ENCODE measurements at places on chromosomes 5 and 9.

GRCh38 chr5:458547-459353 is 15.8 kb downstream of the EXOC3 start:
- DNase-seq, result peak; percentile 67

DNA sequence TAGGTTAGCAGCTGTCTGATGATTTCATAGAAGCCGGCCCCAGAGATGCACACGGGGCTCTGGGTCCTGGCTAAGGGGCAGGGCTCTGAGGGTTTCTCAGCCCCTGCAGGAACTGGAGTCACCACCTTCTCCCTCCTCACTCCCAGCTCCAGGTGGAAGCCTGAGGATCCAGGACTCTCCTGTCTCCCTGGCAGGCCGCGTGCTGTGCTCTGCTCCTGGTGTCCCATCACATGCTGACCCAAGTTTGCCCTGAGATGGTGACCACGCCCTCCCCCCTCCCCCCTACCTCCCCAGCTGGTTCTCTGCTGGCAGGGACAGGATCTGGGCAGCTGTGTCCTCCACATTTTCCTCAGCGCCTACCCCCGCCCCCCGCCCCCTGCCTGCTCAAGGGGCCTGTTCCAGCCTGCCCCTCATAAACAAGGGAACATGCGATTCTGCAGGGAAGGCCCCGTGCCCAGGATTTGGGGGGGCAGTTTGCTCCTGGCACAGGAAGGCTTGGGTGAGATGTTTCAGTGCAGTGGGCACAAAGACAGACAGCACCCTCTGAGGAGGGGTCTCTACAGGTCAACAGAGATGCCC is 87.4 kb downstream of the PSD2 start:
- DNase-seq, result no peak

- DNase-seq, result no peak
These were observed 80.4 kb downstream of the GTF3C4 start for GRCh38 chr9:132750668-132751067.

DNA sequence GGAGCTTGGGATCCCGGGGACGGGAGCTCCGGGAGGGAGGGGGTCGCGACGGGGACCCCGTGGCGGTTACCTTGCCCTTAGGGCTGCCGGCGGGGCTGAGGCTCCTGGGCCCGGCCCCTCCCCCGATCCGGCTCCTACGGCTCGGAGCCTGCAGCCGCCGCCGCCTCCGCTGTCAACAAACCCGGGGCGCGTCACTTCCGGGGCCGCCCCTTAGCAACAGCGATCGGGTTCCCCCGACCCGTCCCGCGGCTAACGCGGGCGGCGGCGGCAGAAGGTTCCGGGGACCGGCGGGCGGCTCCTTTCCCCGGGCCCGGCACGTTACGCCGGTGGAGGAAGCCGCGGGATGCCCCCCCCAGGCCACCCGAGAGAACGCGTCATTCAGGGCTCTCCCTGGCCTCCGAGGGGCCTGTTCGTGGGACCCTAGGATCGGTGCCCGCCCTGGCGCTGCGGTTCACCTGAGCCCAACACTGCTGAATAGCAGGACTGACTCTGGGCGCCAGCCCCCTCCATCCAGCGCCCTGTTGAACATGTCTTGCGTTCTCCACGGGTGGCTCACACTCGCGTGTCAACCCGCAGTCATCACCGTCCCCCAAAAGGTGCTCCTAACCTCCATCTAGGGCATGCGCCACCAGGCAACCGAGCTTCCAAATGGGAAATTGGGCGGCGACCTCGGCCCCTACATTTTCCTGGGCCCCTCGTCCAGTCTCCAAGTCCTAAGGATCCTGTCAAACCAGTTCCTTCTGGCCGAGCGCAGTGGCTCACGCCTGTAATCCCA is at the start of gene ZER1:
Gene ZER1 (minus strand): TSS at position 183 of the 775 bp plus-strand sequence. CDS start 16,362 bp downstream, outside the sequence.
- peak; percentile 88 for DNase-seq

GRCh38 chr5:10046676-10047075 is 203.0 kb downstream of the ATPSCKMT start:
- no peak for DNase-seq

DNA sequence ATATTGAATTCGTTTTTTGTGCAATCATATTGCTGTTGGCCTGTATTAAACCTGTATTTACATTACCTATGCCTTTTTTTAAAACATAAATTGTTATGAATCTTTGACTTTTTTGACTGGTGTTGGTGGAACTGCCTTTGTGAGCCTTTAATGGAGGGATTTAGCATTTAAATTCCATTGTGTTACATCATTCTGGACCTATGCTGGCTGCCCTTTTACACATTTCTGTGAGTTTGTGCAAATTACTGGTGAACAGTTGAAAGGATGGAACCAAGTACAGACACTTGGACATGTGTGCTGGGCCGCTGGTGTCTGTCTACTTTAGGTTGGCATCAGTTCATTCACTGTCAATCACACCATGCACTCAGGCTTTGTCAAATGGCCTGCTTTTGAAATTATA is 3.4 kb downstream of the SNX18 start:
- peak; percentile 38 for DNase-seq

DNA sequence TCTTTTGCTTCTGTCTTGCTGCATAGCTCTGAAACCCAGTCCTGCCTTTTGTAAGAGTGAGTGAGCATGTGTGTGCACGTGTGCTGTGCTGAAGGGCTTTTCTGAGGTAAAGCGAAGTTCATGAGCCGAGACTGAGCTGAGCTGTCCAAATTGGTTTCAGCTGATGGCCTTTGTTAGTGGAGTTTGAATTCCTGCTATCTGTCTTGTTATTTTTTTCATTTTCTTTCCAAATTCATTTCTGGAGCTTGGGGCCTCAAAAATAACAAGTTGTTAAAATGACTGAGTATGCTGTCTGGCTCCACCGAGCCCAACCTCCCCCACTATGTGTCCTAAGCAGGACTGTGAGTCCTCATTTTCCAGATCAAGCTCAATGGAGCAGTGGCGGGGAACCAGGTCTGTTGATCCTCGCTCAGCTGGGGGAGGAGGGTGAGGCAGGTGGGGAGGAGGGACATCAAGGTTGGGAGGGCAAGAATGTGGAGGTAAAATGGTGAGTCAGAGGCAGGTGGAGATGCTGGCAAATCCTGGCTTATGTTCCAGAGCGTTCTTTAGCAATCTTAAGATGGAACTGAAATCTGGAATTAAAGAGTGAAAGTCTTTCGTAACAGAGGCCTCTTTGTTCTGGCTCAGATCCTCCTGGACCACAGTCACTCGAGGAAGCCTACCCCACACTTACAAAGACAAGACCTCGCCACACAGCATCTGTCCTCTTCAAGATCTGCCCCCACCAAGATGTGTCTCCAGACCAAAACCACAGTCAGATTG is 63.9 kb downstream of the SREK1 start:
- DNase-seq, result no peak

- no peak for DNase-seq
These were observed 211.8 kb downstream of the GOLPH3 start for GRCh38 chr5:31962351-31962751.

DNA sequence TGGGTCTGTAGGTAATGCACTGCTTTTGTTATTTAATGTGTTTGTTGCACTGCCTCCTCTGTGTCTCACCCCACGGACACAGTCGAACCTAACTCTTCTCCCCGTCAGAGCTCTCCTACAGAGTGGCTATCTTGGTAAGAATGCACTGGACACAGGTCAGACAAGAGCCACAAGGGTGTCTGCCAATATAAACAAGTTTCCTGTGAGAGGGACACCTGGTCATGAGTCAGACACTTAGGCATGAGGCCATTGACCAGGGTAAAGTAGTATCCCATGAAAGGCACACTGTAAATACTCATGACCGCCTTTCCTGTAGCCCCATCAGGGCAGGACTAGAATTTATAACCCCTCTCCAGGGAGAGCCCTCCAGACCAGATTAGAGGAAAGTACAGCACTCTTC is 115.5 kb downstream of the SLC12A2 start:
- peak; percentile 23 for DNase-seq

GRCh38 chr5:154517810-154518437 is 39.9 kb upstream of the HAND1 start:
- DNase-seq, result no peak

GRCh38 chr9:70043689-70044489 is at the start of gene MAMDC2:
TSS of gene MAMDC2 (plus strand) at chr9:70043848. CDS start at chr9:70044198, 350 bp downstream.
- DNase-seq, result peak; percentile 56

GRCh38 chr9:19643875-19644274 is 145.0 kb downstream of the SLC24A2 start:
- DNase-seq, result no peak

DNA sequence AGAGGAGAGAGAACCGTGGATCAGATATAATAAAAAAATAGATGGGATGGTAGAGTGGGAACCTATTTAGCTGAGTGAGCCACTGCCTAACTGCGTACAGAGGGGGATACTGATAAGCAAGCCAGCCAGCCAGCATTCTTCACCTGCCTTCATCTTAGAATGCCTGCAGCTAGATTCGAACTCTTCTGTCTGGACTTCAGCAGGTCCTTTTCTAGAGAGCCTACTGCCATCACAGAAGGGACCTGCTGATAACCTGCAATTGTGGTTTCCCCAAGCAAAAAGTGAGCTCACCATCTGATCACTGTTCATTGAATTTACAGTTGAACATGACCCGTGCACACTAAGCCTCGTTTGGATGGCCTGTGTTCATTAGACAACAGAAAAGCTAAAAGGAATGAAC is 109.4 kb downstream of the CDC42SE2 start:
- DNase-seq, result no peak

- DNase-seq, result no peak
These were observed 379.8 kb downstream of the SPOCK1 start for GRCh38 chr5:137119321-137119720.

DNA sequence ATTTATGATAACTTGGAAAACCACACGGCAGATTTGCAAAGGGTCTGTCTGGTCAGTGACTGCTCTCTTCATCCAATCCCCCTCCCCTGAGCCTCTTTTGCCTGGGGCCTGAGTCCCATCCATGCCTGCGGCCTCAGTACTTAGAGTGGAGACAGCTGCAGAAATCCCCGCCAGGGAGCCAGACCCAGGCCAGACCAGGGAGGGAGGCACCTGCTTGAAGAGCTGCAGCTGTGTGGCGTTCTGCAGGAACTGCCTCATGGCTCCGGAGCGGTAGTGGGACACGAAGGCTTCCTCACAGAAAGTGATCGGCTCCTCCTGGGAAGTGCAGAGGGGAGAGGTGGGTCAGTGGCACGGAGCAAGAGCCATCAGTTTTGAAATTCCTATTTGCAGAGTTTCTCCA is 101.6 kb downstream of the CRB2 start:
- DNase-seq, result no peak

DNA sequence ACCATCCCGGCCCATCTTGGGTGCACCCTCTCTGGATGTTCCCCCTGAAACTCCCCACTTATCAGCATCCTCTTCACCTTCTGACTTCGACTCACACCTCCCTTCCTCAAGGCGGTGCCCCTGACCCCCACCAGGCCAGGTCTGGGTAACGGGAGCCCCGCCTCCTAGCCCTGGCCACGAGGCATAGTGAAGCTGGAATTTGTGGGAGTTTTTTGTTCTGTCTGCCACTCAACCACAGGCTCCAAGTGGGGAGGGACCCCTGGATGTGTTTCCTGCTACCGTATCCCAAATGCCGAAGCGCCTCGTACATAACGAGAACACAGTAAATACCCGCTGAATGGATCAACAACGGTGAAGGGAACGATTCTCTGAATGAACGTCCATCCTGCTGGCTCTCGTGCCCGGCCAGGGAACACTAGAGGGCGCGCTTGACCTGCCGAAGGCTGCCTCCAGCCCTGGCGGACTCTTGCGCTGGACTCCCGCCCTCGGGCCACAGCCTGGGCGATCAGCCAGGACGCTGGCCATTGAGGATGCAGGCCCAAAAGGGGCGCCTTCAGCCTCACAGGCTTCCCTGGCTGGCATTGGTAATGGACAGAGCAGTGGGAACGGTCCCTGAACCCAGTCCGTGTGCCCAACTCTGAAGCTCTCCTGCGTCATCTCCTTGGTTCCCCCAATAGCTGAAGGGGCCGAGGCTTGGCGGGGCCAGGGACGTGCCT is 47.3 kb upstream of the PHYKPL start:
- peak; percentile 74 for DNase-seq

DNA sequence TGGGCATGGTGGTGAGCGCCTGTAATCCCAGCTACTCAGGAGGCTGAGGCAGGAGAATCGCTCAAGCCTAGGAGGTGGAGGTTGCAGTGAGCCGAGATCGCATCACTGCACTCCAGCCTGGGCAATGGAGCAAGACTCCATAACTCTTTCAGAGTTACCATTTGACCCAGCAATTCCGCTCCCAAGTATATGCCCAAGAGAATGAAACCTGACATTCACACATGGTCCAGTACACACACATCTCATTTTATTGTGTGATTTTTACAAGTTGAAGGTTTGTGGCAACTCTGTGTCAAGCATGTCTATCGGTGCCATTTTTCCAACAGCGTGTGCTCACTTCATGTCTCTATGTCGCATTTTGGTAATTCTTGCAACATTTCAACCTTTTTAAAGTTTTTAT is 24.9 kb upstream of the FIBCD1 start:
- no peak for DNase-seq

DNA sequence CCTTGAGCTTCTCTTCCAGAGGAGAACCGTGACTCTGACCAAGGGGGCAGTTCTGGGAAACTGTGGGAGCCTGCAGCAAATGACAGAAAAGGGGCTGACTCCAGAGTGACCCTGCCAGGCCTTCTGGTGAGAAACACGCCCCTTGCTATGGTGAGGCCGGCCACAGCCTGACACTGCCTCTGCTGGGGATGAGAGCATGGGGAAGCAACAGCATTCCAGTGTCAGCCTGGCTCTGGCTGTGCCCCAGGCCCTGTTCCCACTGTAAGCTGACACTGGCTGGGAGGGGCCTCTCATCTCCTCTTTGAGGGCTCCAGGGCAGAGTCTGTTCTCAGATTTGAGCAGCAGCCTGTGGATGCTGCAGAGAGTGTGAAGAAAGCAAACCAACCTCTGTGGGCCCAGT is 180.0 kb upstream of the IL12B start:
- peak; percentile 93 for DNase-seq

DNA sequence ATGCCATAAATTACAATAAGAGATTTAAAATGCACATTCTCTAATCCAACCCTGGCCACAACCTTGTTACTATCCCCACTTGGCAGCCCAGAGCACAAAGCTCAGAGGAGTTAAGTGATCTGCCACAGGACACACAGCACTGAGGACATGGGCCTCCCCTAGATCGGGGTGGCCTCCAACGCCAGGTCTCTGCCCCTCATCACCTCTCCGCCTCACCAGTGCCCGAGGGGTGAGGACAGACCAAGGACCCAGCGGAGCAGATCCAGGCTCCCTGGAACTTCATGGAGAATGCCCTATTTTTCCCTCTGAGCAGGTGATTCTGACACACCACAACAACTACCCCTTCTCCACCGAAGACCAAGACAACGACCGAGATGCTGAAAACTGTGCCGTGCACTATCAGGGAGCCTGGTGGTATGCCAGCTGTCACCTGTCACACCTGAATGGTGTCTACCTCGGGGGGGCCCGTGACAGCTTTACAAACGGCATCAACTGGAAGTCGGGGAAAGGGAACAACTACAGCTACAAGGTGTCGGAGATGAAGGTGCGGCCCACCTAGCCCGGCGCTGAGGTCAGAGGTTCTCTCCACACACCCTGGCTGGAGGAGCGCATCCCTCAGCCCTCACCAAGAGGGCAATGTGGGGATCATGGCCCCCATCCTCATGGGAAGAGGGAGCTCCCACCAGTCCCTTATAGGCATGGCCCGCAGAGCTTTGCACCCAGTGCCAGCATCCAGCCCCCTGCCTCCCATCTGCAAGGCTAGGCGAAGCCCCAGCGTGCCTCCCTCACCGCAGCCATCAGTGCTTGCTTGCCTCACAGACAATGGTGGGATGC is 12.5 kb upstream of the FCN2 start:
- no peak for DNase-seq

- DNase-seq, result peak; percentile 99
These were observed 29.5 kb downstream of the TGFBI start for GRCh38 chr5:136058039-136058971.

GRCh38 chr9:70255486-70255885 is 3.3 kb upstream of the SMC5 start:
- peak; percentile 28 for DNase-seq

- DNase-seq, result no peak
These were observed 176.7 kb upstream of the ZNF608 start for GRCh38 chr5:124923131-124923530.

Measured in EL (cell line).